COLO829 (cell line): ENCODE measurements at places on chromosomes 3 and 15.

GRCh38 chr3:14602804-14603644 is 48.5 kb upstream of the CCDC174 start:
- no peak for DNase-seq

- no peak for DNase-seq
Observed at GRCh38 chr3:42698911-42699230, 3.7 kb downstream of the HHATL start.

- no peak for DNase-seq
Observed at GRCh38 chr3:55819005-55819404, 331.9 kb upstream of the WNT5A start.

DNA sequence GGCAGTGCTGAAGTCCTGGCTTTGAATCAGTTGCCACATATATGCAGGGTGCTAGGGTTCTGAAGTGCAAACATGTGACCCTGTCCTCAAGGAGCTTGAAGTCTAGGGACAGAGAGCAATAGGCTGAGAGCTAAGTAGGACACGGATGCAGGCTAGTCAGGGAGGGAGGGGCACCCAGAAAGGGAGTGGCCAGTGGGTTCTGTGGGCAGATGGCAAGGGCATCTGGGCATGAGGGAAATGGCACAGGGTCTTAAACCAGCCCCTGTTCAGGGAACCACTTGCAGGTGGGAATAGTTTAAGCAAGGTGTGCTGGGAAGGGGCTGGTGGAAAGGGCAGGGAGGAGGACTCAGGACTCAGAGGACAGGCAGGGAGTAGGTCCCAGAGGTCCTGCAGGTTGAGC is 46.4 kb upstream of the EPHB1 start:
- DNase-seq: no peak

DNA sequence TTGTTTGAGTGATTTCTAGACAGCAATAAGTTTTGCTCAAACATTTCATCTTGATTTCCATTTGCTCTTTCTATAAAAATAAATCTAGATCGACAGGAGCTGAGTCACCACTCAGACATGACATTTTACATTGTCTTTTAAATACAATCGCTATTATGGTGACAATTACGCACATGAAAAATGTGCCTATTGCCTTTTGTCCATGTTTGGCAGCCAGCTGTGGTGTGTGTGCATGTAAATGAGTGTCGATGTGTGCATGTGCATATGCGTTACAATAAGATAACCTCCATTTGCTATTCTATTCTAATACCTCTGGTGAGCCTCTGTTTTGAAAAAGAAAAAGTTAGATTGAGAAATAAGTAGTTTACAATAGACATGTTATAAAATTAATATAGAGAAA is 89.7 kb upstream of the GRM7 start:
- DNase-seq: no peak

DNA sequence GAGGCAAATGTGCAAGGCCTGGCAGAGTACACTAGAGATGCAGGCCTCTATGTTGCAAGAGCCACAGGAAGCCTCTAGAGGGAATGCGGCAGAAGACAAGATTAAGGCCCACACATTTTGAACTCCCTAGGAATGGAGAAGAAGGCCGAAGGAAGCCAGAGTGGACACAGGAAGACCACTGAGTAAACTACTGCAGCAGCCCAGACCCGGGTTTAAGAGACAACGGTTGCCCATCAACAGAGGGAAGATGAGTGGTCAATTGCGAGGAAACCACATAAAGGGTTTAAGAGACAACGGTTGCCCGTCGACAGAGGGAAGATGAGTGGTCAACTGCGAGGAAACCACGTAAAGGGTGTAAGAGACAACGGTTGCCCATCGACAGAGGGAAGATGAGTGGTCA is 14.6 kb downstream of the CHSY1 start:
- DNase-seq: no peak

DNA sequence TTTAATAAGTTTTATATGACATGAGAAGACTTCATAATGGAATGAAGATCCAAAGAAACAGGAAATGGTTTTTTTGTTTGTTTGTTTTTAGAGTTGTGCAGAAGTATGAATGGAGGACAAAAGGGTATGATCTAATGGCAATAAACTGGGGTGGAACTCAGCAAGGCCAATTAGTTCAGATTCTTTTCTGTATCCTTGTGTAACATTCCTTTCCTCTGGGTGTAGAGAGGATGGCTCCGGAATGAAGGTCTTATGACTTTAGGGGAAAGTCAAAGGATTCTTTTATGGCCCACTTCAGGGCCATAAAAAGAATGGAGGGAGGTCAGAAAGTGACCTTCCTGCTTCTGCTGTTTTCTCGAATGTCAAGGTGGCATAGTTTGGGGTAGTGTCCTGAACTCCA is 152.6 kb downstream of the DPH6 start:
- no peak for DNase-seq

GRCh38 chr3:117035745-117036144 is 326.2 kb downstream of the TUSC7 start:
- DNase-seq: no peak

GRCh38 chr15:45827766-45828165 is 192.9 kb downstream of the SQOR start:
- DNase-seq: no peak

DNA sequence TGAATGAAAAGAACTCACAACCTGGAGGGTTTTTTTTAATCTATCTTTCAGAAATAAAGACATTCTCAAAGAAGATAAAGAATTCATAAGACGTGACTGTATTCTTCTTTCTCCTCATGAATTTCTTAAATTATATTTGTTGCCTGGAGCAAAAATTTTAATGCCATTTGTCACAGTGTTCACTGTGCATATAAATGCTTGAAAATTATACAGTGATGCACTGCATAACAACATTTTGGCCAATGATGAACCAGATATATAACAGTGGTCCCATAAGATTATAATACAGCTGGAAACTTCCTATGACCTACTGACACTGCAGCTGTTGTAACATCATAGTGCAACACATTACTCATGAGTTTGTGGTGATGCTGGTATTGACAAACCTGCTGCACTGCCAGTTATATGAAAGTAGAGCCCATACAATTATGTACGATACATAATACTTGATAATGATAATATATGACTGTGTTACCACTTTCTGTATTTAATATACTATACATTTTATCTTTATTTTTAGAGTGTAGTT is 67.3 kb downstream of the P2RY1 start:
- DNase-seq: no peak

GRCh38 chr3:39098473-39099000 is 8.9 kb downstream of the GORASP1 start:
- no peak for DNase-seq

DNA sequence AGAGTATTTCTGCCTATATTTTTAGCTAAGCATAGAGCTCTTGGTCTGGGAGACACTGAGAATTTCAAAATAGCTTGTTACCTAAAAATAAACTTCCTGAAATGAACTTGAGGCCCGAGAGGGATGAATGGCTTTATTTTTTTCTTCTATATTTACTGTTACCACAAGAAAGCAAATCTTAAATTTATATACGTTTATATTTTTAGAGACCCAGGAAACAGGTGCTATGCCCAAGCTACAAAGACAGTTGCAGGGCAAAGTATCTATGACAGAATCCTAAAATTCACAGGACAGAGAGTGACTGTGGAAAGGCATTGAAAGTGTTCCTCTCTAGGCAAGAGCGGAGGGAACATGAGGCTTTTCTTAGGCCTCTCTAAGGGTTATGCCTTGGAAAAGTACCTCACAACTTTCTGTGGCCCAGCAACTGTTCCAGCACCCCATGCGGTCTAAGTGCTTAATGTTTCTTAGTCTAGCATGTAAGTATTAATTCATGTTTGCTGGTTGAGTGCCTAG is 36.5 kb downstream of the TGFBR2 start:
- DNase-seq: no peak

DNA sequence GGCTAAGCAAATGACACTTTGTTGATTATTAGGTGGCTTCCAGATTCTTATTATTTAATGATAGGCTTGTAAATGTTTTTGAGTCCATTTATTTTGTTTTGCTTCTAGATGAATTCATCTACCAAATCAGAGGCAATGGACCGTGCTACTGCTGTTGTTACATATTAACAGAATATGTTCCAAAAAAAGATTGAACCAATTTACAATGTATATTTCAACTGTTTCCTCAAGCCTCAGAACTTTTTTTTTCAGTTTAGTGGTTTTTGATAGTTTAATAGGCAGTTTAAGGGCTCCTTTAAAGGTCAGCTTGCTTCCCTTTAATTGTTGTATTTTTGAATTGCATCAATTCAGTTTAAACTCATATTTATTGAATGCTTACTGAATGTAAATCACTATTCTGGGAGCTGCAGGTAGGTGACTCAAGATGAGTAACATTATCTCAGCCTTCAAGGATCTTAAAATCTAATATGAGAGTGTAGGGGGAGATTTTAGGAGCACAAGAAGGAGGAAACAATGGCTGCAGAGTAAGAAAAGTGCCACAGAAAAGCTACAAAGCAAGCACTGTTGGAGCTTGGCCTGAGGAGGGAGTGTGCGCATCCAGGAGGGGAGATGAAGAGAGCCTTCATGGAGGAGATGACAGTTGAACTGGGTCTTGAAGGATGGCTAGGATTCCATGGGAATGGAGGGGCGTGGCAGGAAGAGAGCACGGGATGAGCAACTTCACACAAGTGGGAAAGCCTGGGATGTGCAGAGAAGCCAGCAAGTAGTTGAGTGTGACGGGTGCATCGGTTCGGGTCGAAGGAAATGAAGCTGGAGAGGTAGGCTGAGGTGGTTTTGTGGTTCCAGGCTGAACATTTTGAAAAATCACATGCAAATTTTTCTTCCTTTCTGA is 14.7 kb downstream of the MAP2K1 start:
- no peak for DNase-seq

- peak; percentile 37 for DNase-seq
Observed at GRCh38 chr15:85704066-85704465, 90.7 kb downstream of the KLHL25 start.

DNA sequence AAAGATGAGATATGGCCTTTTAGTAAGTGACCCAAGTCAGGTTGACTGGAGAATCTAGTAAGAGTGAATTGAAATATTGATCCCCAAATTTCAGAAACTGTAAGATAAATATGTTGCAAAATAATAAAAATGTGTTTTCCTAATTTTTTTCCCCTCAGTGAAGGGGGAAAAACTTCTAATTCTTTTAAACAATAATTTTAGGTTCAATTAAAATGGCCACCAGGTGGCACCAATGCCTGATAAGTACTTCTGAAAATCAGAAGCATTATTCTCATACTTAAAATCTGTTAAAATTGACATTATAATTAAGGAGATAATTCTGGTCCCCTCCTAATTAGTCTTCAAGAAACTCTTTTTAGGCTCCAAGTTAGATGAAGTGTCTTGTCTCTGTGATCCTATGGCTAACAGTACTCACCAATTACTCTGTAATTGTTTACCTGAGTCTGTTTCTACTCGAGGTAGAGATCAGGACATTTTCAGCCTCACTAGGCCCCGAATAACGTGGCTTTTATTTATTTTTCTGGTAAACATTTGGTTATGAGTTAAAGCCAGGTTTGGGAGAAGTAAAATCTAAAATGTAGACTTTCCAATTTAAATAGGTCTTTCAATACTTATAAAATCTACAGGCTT is 52.6 kb downstream of the NMD3 start:
- no peak for DNase-seq

- no peak for DNase-seq
Observed at GRCh38 chr3:54004335-54004734, 112.7 kb upstream of the SELENOK start.

GRCh38 chr3:187662848-187663409 is 7.3 kb downstream of the SST start:
- DNase-seq: no peak

DNA sequence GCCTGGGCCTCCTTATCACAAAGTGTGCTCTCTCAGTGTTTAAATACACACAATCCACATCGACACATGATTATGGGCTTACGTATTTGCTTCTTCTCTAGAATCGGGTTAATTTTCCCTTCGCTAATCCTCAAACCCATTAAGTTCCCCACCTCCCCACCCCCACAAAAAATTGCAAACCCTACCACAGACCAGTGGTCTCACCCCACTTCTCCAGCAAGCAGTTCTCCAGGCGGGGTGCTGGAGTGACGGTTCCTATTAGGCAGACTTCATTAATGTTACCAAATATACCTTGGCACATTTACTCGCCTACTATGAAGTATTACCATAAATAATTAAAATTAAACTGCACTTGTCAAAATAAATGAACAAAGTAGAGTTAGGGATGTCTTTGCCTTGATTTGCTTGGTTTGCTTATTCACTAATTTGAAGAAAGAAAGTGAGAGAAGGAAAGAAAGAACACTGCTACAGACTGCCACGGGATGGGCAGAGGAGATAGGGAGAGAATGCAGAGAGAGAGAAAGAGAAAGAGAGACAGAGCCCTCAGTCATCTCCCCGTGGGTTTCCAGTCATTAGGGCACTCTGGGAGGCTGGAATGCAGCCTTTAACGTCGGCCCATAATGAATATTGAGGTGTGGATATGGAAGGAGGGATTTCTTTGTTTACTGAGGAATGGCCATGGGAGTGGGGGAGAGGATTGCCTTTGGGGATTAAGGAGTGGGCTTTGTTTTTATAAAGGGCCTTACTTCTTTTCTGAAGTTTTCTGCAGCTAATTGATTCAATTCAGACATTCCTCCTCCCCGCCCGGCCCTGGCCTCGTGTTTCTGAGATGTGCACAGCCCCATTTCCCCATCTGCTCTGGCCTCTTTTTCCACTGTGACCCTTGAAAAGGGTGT is 39.7 kb upstream of the POLG start:
- DNase-seq: no peak

- no peak for DNase-seq
Observed at GRCh38 chr3:32959371-32959770, 7.9 kb downstream of the CCR4 start.

DNA sequence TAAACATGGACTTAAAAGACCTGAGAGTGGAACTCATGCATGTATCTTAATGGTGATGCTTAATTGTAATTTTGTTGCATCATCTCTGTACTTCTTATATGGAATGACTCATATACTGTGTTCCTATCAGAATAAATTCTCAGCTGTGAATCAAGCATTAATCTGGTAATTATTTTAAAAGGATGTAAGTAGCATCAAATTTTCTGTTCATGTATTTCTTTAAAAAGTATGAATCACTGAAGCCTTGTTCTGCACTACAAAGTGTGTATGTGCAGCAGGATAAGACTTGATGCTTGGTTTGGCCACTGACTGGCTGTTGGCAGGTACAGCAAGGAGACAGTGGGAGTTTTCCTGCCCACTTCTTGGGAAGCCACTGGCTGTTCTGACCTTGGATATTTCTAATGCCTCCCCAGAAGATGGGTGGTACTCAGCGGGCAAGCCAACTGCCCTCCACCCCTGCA is 123.9 kb downstream of the ANO10 start:
- no peak for DNase-seq

DNA sequence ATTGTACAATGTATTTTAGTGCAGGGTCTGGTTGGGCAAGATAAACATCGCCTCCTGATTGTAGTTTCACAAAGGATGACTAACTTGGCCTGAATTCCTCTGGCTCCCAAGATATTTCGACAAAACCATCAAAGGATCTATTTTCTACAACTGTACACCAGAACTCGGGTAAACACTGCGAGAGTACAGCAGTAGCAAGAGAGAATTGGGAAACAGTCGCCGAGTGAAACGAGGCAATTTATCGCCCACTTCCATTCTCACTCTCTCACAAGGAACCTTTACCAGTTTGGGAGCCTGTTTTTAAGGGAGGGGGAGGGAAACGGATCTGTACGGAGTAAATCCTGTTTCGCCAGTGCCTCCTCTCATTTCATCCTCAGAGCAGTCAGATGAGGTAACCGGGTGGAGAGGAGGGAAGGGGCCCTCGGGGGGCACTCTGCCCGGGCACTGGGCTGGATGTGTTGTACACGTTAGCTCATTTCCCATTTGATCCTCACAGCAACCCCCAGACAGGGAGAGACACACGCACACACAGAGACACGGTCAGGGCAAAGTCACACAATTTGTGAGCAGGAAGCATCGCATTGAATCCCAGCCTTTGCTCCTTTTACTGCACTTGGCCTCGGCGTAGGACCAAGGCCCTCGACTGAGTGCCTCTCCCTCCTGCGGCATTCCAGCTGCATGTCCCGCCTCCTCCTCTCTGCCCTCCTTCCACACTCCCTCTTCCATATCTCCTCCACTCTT is 120.1 kb downstream of the LIPC start:
- DNase-seq: peak; percentile 24
